NCI-H2107 (cell line): ENCODE measurements at places on chromosomes 1 and 21.

GRCh38 chr1:78855258-78855657, 151.3 kb downstream of the ADGRL4 start:
- DNase-seq, result no peak

GRCh38 chr1:7221826-7222694, 436.8 kb downstream of the CAMTA1 start:
- no peak for DNase-seq

DNA sequence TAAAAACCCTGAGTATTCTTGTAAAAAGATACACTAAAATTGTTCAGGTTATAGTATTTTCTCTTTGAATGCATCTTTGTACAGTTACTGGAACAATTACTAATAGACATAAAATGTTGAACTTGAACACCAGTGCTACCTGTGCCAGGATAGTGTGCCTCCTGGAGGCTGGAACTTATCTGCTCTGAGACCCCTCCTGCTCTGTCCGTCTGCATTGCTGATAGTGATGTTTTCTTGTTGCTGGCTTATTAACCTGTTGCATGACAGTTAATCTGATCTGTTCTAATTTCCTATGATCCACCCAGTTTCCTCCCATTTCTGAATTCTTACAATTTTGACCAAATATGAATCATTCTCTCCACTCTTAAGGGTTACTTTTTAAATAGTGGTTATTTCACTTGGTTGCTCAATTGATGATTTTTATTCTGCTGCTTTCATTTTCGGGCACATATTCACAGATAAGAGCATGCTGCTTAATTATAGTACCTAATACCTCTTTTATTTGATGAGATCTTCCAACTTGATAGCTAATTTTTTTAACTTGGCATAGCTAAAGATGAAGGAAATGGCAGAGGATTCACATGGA, 101.4 kb downstream of the CC2D1B start:
- no peak for DNase-seq

- no peak for DNase-seq
These were observed 42.0 kb downstream of the COL6A1 start for GRCh38 chr21:46023555-46023954.

DNA sequence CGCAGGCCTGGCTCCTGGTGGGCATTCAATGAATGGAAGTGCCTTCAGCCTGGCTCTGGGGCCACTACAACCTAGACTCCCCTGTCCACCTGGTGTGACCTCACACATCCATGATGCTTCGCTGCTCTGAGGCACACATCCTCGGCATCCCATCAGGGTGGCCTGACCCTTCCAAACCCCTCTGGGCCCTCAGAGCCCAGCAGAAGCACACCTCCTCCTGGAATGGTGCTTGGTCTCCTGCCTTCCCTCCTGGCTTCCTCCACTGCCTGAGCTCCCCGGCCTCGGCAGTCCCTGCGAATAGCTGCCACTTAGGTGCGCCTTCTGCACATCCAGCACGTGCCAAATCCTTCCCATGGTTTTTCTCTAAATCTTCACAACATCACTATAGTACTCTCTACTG, 133.8 kb downstream of the GLIS1 start:
- DNase-seq, result no peak
